Upper lobe of right lung (tissue), 1 donor: ENCODE measurements at places on chromosomes 11 and 22. TPM values are rescaled to one million over a fixed set of nuclear protein-coding genes. Genes with fewer than 3 reads are reported as not detected.
A peak's percentile ranks its signal among the peaks of the same experiment; 100 is the strongest.

GRCh38 chr11:83464160-83464944, 178.2 kb upstream of the CCDC90B start:
- no peak for DNase-seq

HOATZ gene
- not detected for total RNA-seq

DNA sequence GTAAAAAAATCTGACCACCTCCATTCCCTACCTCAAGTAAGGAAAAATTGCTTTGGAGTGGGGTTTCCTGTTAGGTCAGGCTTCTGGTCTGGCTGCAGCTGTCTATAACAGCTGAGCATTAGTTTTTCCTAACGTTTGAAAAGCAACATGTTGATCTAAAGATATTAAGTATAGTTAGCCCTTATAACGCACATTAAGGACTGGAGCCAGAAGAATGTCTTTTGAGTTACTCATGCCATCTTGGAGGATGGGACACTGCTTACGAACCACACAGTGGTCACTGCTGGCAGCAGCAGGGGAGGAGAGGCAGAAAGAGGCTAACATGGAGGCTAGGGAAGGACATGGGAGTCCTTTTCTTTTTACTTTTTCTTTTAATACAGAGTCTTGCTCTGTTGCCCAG, 44.1 kb upstream of the GDPD4 start:
- no peak for DNase-seq

HMOX1 gene
- total RNA-seq = 54.0 TPM

CDK2AP2 gene
- total RNA-seq = 84.2 TPM

DNA sequence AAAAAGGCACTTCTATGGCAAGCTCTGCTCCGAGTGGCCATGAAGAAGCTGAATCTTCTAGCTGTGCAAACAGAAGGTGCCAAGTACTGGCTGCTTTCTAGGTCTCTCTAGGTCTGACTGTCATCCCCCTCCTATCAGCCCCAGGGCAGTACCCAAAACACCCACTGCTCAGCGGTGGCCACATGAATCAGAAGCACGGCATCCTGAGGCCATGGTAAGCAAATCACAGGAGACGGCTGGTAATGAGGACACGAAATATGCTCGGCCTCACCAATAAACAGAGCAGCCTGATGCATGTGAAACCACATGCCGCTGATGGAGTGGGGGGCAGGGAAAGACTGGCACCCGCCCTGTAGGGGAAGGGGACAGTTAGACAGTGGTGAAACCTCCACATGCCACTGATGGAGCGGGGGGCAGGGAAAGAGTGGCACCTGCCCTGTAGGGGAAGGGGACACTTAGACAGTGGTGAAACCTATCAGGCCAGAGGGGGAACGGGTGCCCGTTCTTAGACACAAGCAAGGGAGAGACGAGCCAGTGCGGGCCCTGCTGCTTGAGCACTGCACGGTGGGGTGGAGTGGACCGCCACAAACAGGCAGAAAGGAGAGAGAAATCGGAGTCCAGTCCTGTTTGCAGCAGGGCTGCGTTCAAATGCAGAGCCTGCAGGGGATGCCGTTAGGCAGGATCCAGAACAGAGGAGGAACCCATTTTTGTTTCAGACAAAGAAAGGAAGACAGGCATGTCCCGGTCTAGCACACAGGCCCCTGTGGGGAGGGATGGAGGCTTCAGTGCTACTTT, 29.9 kb upstream of the MOB2 start:
- DNase-seq = no peak

- DNase-seq = no peak
These were observed 14.9 kb downstream of the RTN4RL2 start for GRCh38 chr11:57475191-57475590.

- DNase-seq = no peak
These were observed 36.4 kb upstream of the GLYATL1 start for GRCh38 chr11:58902881-58903280.

OR51A7 gene
- not detected for total RNA-seq

- no peak for DNase-seq
These were observed 59.7 kb downstream of the FAM83F start for GRCh38 chr22:40054486-40054885.

DNA sequence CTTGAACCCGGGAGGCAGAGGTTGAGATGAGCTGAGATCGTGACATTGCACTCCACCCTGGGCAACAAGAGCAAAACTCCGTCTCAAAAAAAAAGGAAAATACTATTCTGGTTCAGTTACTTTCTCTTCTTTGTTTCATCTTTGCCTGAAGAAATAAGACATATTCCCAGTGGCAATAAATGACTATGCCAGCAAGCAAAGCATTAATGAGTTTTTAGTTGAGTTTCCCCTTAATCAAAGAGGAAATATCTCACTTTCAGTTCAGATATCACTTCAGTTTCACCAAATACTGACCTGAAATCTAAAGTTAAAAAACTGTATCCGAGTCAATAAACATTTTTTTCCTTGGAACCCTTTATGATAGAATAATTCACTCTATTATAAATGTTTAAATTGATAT, 10.4 kb downstream of the PISD start:
- DNase-seq = no peak

DNA sequence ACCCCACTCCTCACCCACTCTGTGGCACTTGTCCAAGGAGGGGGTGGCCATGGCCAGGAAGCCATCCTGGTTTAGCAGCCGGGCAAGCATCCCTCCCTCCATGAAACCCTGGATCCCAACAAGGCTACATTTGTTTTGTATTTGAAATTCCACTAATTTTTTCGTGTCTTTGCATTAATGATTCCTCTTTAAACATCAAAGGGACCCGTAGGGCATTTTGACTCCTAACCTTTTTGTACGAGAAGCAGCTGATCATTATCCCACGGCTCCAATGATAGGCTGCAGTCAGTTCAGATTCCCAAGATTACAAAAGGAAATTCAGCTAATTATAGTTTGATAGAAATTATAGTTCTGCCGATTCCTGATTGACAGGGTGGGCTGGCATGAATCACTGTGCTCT, 10.7 kb downstream of the MYEOV start:
- DNase-seq = no peak

TRIM29 gene
- 3.4 TPM for total RNA-seq

- DNase-seq = no peak
These were observed 210.4 kb downstream of the SNX19 start for GRCh38 chr11:130705670-130706421.

APOL5 gene
- total RNA-seq = not detected

SLC22A25 gene
- total RNA-seq = not detected

MRGPRE gene
- not detected for total RNA-seq

DNA sequence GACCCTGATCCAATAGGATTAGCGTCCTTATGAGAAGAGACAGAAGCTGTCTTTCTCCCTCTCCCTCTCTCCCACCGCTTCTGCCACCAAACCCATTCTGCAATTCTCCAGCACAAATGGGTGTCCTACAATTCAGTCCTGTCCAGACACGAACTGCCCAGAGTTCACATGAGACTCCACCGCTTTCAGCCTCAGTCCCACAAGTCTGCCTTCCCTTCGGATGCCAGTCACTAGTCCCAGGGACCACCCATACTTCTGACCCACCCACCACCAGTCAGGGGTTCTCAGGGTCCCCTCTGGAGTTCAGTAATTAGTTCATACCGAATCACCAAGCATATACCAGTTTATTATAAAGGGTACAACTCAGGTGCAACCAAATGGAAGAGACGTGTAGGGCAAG, 73.6 kb downstream of the TRIM29 start:
- DNase-seq = no peak

- peak; percentile 90 for DNase-seq
These were observed 22.1 kb upstream of the RRAS2 start for GRCh38 chr11:14380947-14381561.

GRCh38 chr11:17802491-17802890, 67.9 kb downstream of the KCNC1 start:
- no peak for DNase-seq

MSANTD2 gene
- 13.3 TPM for total RNA-seq

DNA sequence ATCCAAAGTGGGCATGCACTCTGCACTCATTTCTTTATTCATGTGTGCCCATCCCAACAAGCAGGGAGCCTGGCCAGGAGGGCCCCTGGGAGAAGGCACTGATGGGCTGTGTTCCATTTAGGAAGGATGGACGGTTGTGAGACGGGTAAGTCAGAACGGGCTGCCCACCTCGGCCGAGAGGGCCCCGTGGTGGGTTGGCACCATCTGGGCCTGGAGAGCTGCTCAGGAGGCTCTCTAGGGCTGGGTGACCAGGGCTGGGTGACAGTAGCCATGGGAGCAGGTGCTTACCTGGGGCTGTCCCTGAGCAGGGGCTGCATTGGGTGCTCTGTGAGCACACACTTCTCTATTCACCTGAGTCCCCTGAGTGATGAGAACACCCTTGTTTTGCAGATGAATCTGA, 129.3 kb upstream of the B3GAT1 start:
- DNase-seq = no peak
